Cardiac muscle cell (in vitro differentiated cells and primary cell): ENCODE measurements at places on chromosomes 16 and 17. TPM values are rescaled to one million over a fixed set of nuclear protein-coding genes. Genes with fewer than 3 reads are reported as not detected.

TVP23C gene
- polyA plus RNA-seq, result 7.4 and 11.3 TPM in 2 replicates

- DNase-seq, result no peak
These were observed 488 bp downstream of the HOXB9 start for GRCh38 chr17:48625495-48626244.

ABCA3 gene
- polyA plus RNA-seq, result 11.1 and 16.9 TPM in 2 replicates

- DNase-seq, result no peak
These were observed 21.8 kb downstream of the KCNJ16 start for GRCh38 chr17:70096861-70097260.

GRCh38 chr16:57166951-57167350, 18.9 kb downstream of the PSME3IP1 start:
- DNase-seq, result peak; percentile 66

- DNase-seq, result no peak
These were observed 4.0 kb upstream of the CDK5R1 start for GRCh38 chr17:32482568-32483320.

DNA sequence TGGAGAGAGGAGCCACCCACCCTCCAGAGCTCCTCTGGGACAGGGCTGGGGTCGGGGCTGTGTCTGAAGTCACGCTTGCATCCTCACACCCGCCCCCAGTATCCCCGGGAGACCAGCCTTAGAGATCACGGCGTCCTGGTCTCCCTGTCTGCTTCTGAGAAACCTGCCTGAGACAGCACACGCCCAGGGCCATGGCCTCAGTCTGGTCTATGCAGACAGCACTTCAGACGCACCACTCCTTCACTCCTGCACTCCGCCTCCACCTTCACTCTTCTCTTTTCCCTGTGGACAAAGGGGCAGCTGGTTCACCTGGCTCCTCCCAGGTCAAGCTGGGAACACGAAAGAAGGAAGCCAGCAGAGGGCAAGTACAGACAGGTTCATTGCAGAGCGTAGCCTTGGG, 248.0 kb upstream of the GSE1 start:
- no peak for DNase-seq

CCDC78 gene
- 3.6 and 4.2 TPM in 2 replicates for polyA plus RNA-seq
